ENCODE measurements at places on chromosomes 5 and 9.

- no peak for DNase-seq
Observed at GRCh38 chr5:169964246-169964645, 16.0 kb downstream of the INSYN2B start.

DNA sequence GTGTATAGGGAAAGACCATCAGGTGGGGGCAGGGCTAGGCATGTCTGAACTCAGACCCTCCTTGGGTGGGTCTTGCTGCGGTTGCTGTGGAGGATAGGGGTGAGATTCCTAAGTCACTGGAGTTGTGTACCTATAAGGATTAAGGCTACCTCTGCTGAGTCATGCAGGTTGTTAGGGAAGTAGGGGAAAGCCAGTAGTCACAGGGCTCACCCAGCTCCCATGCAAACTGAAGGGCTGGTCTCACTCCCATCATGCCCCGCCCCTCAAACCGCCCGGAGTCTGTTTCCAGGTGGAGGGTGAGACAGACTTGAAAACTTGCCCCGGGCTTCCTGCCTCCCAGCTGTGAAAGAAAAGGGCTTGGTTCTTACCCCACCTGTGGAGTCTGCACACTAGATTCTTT is 161.8 kb downstream of the CAVIN4 start:
- no peak for DNase-seq

GRCh38 chr5:91189480-91190313 is 193.4 kb downstream of the ARRDC3 start:
- no peak for DNase-seq

GRCh38 chr9:121557581-121558447 is 58.2 kb upstream of the GGTA1 start:
- DNase-seq, result no peak

DNA sequence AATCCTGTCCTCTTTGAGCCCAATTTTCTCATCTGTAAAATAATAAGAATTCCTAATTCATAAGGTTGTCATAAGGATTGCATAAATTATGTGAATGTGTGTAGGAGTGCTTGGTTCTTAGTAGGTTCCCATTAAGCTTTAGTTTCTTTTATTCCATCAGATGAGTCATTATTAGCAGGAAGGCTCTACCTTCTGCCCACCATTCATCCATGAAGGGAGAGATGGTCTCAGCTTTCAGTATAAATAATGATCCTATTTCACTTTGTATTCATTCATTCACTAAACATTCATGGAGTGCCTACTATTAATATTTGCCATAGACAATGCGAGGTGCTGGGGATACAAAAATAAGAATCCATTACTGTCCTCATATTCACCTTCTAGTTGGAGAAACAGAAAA is 3.0 kb downstream of the CMYA5 start:
- DNase-seq, result no peak

DNA sequence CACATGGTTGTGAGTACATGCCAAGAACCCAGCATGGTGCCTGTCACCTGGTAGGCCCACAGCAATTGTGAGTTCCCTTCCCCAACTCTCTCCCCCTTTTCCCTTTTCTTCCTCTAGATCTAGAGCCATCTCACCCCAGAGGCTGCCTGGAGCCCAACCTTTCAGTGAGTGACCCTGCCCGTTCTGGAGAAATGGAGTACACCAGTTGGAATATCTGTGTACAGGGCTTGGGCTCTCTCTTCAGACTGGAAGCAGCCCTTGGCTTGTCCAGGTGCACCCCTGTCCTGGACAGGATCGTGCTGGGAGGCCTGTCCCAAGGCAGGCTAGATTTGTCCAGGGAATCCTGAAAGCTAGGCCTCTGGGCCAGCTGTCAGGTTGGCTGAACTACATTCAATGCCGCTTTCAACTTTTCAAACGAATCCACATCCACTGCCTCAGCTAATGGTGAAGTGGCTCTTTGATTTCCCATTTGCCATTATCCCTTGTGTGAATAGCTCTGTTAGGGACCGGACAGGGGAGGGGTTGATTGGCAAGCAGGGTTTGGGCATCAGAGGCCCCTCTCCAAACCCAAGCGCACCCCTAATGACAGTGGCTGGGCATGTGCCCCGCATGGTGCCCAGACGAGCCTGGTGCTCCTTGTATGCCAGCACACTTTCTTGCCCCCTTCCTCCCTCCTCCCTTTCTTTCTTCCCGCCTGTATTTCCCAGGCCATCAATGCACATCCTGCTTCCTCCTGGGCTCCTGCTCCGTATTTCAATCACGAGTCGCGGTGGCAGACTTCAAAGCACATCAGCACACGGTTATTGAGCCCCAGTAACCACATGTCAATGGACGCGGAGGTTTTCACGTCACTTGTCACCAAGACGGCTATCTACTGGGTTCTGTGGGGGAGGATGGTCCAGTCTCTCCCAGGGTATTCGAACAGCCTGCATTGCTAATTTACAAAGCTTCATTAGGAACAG is 211.2 kb downstream of the DAB2IP start:
- no peak for DNase-seq

GRCh38 chr5:77129391-77129990 is 42.4 kb upstream of the ZBED3 start:
- DNase-seq, result no peak

- DNase-seq, result no peak
Observed at GRCh38 chr9:84123648-84124406, 143.2 kb downstream of the RMI1 start.

- no peak for DNase-seq
Observed at GRCh38 chr9:36204906-36205547, 14.3 kb downstream of the CLTA start.

GRCh38 chr5:98568336-98568735 is 205.1 kb upstream of the RGMB start:
- no peak for DNase-seq

DNA sequence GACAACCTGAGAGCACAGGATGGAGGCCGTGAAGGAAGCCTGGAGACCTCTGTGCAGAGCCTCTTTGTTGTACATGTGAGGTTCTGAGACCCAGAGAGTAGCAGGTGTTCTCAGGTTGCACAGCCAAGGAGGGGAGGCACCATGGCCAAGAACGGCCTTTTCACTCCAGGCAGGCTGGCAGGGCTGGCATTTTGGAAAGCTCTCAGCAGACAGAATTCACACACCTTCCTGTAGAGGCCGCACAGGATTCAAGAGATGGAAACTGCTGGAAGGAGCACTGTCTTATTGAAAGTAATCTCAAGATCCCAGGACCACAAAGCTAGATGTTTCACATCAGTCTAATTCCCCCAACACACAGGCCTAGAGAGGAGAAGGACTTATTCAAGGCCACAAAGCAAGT is 52.8 kb upstream of the XPA start:
- DNase-seq, result no peak

- no peak for DNase-seq
Observed at GRCh38 chr5:63170486-63170885, 591.9 kb downstream of the LRRC70 start.

- no peak for DNase-seq
Observed at GRCh38 chr5:121239951-121240350, 611.7 kb upstream of the FTMT start.
